Bone marrow (tissue), 2 donors: ENCODE measurements at places on chromosomes 4 and X.

- no peak for DNase-seq
Observed at GRCh38 chr4:102454981-102455685, 46.0 kb upstream of the NFKB1 start.

DNA sequence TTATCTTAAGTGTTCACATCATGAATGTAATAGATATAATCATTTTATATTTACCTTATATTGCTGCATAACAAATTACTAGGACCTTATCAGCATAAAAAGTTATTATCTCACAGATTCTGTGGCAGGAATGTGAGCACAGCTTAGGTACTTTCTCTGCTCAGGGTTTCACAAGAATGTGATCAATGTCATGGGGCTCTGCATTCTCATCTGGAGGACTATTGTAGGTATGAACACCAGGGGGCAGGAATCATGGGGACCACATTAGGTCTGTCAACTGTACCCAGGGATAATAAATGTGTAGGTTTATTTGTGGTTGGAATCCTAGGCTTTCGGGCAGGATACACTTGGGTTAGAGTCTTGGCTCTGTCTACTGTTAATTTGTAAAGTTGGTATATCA, 519.2 kb downstream of the ARAP2 start:
- DNase-seq = no peak

DNA sequence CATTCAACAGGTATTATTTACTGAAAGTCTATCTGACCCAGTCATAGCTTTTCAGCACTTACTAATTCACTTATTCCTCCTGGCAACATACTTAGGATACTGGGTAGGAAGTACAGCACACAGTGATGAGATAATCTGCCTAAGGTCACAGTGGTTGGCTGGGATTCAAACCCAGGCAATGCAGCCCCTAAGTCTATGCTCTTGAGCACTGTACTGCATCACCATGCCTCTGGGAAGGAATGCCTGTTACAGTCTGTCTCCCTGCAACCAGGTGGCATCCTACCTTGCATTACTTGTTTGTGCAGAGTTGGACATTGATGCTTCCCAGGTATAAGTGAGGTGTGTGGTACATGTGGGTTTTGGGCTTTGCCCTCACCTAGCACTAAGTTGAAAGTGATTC, 21.5 kb upstream of the LRAT start:
- no peak for DNase-seq

DNA sequence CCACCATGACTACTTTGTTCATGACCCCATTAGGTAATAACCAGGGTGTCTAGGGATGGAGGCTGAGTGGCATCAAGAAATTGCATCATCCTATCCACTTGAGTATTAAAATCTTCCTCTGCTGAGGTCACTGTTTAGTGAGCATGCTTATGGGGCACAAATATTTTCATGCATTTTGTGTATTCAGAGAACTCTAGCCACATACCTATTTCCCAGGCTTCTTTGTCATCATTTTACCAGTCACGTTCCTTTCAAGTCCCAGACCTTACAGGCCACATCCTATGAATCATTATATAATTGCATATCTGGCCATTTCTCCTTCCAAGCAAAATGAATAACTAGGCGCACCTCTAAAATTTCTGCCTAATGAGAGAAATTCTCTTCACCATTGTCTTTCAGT, 1882.9 kb upstream of the AGA start:
- no peak for DNase-seq

- DNase-seq = no peak
Observed at GRCh38 chrX:74534569-74535038, 79.8 kb downstream of the RLIM start.

GRCh38 chr4:79915246-79915645, 157.8 kb downstream of the ANTXR2 start:
- no peak for DNase-seq

- DNase-seq = no peak
Observed at GRCh38 chr4:52714597-52715254, 36.5 kb downstream of the ERVMER34-1 start.

DNA sequence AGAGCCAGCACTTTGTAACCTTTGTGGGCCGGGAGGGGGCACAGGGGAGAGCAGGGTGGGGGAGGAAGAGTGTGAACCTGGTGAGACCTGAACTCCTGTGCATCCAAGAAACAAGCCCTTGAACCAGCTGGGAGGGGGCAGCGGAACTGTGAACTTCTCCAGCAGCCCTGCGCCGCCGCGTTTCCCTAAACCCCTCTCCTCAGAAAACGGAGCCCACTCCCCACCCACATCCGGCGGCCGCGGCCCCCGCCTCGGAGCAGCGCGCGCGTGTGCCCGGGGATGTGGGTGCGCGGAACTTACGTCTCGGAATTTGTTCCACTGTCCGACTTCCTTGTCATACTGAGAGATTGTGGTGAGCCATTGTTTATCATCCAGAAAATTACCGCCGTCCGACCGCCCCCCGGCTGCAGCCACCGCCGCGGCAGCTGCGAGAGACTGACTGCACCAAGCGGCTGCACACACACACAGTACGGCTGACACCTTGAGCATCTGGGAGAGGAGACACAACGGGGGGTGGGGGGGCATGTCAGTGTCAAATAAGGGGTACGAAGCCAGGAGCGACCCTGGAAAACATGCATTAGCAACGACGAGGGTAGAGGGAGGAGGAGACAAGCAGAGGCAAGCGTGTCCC, 494 bp downstream of the SPOCK3 start:
- no peak for DNase-seq

DNA sequence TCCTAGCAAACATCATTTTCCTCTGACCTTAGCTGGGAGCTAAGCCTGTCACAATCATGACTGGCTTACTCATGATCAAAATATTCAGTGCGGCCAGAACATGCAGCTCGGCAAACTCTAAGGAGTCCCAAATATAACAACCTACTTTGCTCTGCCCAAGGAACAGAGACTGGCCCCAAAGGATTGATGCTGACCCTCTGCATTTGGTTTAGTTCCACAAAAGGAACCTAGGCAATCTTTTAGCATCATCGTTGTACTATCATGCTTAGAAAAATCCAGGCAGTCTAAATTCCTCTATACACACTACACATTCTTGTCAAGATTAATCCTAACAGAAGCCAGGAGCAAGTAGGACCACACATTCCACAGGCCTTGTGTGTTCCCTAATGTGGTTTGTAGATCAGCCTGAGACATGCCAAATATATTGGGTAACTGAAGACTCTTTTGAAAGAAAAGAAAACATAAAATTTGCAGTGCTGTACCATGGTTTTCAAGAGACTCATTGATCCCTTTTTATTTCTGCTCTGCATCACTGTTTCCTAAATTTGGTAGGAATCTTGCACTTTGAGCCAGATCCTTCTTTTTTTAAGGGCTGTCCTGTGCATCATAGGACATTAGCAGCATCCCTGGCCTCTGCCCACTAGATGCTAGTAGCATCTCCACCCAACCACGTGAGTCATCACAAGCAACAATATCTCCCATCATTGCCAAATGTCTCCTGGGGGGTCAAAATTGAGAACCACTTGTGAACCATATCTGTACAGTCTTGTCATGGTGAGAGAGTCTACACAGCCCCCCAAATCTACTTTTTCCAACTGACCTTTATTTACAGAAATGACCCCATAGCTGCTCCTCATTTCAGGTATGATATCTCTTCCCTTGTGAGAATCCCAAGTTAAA, 17.6 kb upstream of the CC2D2A start:
- no peak for DNase-seq

DNA sequence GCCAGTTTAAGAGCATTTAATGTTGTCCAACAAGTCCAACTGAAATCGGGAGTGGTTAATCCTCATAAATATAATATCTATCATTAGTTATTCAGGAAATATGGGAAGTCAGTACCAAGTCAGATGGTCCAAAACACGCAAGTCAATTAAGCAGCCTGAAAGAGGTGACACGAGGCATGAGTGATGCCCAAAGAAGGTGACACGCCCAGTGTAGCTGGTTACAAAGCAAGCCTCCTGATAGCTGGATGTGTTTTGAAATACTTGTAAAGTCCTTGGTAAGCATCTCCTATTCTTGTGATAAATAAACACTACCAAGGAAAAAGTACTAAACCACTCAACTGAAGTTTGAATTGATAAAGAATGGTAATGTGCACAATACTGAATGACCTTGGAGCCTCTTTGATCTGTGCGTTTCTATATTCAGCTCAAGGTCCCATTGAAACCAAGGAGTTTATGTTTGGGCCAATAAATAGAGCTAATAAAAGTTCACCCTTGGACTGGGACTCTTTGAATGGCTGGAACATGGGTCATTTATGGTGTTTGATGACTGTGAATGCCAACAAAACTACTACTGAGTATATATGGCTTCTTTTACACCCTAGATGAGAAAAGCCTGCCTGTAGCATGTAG, 93.2 kb upstream of the KLF3 start:
- no peak for DNase-seq

DNA sequence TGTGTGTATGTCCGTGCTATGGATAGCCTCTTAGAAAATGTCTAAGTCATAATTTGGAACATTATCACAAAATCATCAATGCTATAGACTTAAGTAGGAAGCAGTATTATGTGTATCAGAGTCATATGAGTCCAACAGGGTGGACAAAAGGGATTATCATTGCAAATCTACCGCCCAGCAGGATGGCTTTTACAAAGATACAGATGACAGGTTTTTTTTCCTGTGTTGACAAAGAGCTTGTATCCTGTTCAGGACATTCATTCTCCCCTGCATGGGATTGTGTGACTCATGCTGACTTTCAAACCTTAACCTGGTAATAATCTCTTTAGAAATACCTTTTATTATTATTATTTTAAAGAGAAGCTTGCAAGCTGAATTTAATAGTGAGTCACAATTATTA, 310.3 kb upstream of the GNPDA2 start:
- DNase-seq = no peak

GRCh38 chrX:54358424-54359211, 772 bp upstream of the WNK3 start:
- DNase-seq = no peak

GRCh38 chr4:5955201-5955821, 62.4 kb upstream of the CRMP1 start:
- no peak for DNase-seq

GRCh38 chrX:130482871-130483270, 81.1 kb downstream of the RBMX2 start:
- DNase-seq = no peak

GRCh38 chr4:8118035-8118434, 40.6 kb downstream of the ABLIM2 start:
- no peak for DNase-seq

DNA sequence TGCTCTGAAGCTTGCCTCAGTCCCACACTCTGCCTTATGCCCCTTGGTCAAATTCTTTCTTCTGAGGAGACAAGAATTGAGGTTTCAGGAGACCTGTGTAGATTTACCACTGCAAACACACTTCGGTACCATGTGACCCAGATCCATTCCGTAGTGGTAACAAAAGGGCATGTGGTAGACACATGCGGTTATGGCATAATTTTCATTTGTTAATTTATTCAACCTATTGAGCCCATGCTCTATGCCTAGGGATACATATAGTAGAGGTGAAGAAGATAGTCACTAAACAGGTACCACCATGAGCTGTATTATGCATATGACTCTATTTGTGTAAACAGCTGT, 190.9 kb downstream of the NDST4 start:
- no peak for DNase-seq

GRCh38 chrX:147637190-147637589, 274.5 kb upstream of the FMR1 start:
- DNase-seq = no peak

DNA sequence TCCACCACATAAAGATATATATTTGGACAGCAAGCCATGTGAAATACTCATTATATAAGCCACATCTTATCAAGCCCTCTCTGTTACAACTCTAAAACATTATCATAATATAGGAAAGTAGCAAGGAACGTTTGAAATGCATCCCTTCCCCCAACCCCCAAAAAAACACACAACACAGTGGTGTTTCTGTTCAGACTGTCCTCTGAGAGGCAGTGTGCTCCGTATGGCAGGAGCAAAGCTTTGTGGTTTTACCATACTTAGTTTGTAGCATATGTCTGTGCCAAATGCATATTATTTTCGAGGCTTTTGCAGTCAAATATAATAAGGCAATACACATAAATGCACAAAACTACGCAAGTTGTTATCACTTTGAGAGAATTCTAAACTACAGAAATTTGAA, 194.2 kb downstream of the RAPGEF2 start:
- no peak for DNase-seq

GRCh38 chrX:23035493-23035892, 35.7 kb downstream of the DDX53 start:
- no peak for DNase-seq

DNA sequence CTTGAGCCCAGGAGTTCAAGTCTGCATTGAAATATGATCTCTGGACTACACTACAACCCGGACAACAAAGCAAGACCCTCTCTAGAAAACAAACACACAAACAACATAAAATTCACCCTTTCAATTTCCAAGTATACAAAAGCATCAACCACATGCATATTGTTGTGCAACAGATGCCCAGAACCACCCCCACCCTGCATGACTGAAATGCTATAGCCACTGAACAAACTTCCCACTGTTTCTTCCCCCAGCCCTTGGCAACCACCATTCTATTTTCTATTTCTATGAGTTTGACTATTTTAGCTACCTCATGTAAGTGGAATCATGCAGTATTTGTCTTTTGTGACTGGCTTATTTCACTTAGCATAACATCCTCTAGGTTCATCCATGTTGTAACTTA, 14.2 kb upstream of the C4orf51 start:
- no peak for DNase-seq

DNA sequence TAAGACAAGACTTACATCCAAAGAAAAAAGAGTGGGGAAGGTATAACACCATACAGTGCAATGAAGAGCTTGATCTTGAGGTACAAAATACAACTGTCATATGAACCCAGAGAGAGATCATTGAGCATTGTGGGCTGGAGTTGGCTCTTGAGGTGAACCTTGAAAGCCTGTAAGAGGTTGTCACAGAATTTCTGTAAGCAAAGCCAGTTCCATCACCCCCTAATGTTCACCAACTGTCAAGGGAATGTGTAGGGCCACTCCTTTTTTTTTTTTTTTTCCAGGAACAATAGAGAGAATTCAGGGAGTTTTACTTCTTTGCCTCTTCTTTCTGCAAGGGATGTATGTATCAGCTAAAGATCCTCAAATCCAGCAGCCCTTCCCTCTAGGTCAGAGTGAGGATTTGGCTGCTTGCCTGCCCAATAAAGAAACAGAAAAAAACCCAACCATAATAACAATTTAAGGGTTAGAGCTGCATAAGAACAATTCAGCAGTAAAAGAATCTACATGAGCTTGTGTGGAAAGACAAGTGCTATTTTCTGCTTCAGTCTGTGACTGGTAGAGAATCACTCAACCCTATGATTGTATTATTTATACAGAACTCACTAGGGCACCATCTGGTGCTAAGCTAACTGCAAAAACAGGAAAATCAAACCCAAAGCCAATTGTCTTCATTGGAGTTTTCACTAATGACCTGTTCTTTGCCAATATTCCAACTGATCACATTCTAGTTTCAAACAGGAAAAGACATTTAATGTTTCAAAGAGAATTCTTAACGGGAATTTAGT, 217.5 kb upstream of the TEX13C start:
- DNase-seq = no peak

GRCh38 chr4:147003956-147004809, 58.5 kb upstream of the TTC29 start:
- no peak for DNase-seq

- DNase-seq = no peak
Observed at GRCh38 chrX:76850851-76851250, 423.3 kb downstream of the MAGEE1 start.

GRCh38 chrX:149487292-149487691, 17.8 kb downstream of the IDS start:
- no peak for DNase-seq
